A549 treated with DMSO at 1 μM for 4 hours (cell line): ENCODE measurements at places on chromosomes 6 and 20. TPM values are rescaled to one million over a fixed set of nuclear protein-coding genes. Genes with fewer than 3 reads are reported as not detected.

WFDC13 gene
- not detected in 5 replicates for total RNA-seq

C20orf141 gene
- total RNA-seq: 0.23 to 0.62 TPM (median 0.49 TPM) in 4 of 5 replicates, not detected in the other

MAS1 gene
- total RNA-seq: not detected in 5 replicates

TNFRSF6B gene
- 0.81 to 1.1 TPM (median 1.0 TPM) in 4 of 5 replicates, not detected in the other for total RNA-seq

HCRTR2 gene
- not detected in 5 replicates for total RNA-seq

RIPPLY2 gene
- 0.28 to 1.3 TPM (median 0.41 TPM) in 5 replicates for total RNA-seq

THBD gene
- total RNA-seq: 21.5 to 29.2 TPM (median 25.5 TPM) in 5 replicates

ZNF165 gene
- 0.93 to 1.2 TPM (median 1.0 TPM) in 5 replicates for total RNA-seq

TP53TG5 gene
- total RNA-seq: not detected in 5 replicates

TNF gene
- total RNA-seq: 0.10 to 0.22 TPM (median 0.11 TPM) in 3 of 5 replicates, not detected in the others

SLC22A23 gene
- total RNA-seq: 8.4 to 11.8 TPM (median 10.6 TPM) in 5 replicates

RUNX2 gene
- 1.0 to 1.4 TPM (median 1.1 TPM) in 5 replicates for total RNA-seq

ATP9A gene
- 13.0 to 17.1 TPM (median 16.5 TPM) in 5 replicates for total RNA-seq

TRIM40 gene
- total RNA-seq: not detected in 5 replicates

SLC32A1 gene
- total RNA-seq: not detected in 5 replicates

TCF21 gene
- 0.02 to 0.12 TPM (median 0.05 TPM) in 5 replicates for total RNA-seq

RSPH4A gene
- 0.17 to 0.26 TPM (median 0.24 TPM) in 5 replicates for total RNA-seq

TGM6 gene
- total RNA-seq: not detected in 5 replicates

OR12D2 gene
- not detected in 5 replicates for total RNA-seq

OVOL2 gene
- total RNA-seq: 0.10 to 0.20 TPM (median 0.13 TPM) in 3 of 5 replicates, not detected in the others

TPX2 gene
- 98.8 to 113 TPM (median 111 TPM) in 5 replicates for total RNA-seq

ZNF311 gene
- 0.15 to 0.37 TPM (median 0.19 TPM) in 5 replicates for total RNA-seq

PRDM1 gene
- 3.6 to 5.0 TPM (median 4.2 TPM) in 5 replicates for total RNA-seq

TRIM10 gene
- total RNA-seq: not detected in 5 replicates

SLC22A2 gene
- 0.06 TPM in 1 of 5 replicates, not detected in the others for total RNA-seq

TBXT gene
- not detected in 5 replicates for total RNA-seq

CALHM6 gene
- total RNA-seq: 0.45 TPM in 1 of 5 replicates, not detected in the others

COQ3 gene
- 9.8 to 12.4 TPM (median 10.9 TPM) in 5 replicates for total RNA-seq

C6orf141 gene
- total RNA-seq: 21.2 to 29.9 TPM (median 24.9 TPM) in 5 replicates

LAMA2 gene
- 0.26 to 0.70 TPM (median 0.51 TPM) in 5 replicates for total RNA-seq

TBX18 gene
- total RNA-seq: 13.2 to 21.9 TPM (median 19.0 TPM) in 5 replicates

CLDN20 gene
- total RNA-seq: not detected in 5 replicates

SMLR1 gene
- not detected in 5 replicates for total RNA-seq

ATAT1 gene
- 5.1 to 6.7 TPM (median 6.0 TPM) in 5 replicates for total RNA-seq

UNC5CL gene
- total RNA-seq: 0.28 to 0.38 TPM (median 0.33 TPM) in 5 replicates

SFTA2 gene
- total RNA-seq: not detected in 5 replicates

KPNA5 gene
- 1.5 to 1.8 TPM (median 1.7 TPM) in 5 replicates for total RNA-seq

FOXF2 gene
- 18.6 to 24.9 TPM (median 22.4 TPM) in 5 replicates for total RNA-seq

RHAG gene
- total RNA-seq: 0.05 to 0.07 TPM in 2 of 5 replicates, not detected in the others

HLA-DQA2 gene
- not detected in 5 replicates for total RNA-seq

COL9A3 gene
- total RNA-seq: 0.30 to 0.65 TPM (median 0.36 TPM) in 5 replicates

ISM1 gene
- 0.16 to 0.71 TPM (median 0.41 TPM) in 5 replicates for total RNA-seq

FRK gene
- 1.5 to 2.1 TPM (median 1.8 TPM) in 5 replicates for total RNA-seq

CST4 gene
- not detected in 5 replicates for total RNA-seq

ULBP2 gene
- 3.4 to 4.6 TPM (median 3.5 TPM) in 5 replicates for total RNA-seq

SLPI gene
- 9.1 to 13.4 TPM (median 11.7 TPM) in 5 replicates for total RNA-seq
